Stimulated activated CD8-positive, alpha-beta memory T cell treated with anti-CD3 and anti-CD28 coated beads, Interleukin-15, amount 100 ng/mL, for 48 hours (primary cell): ENCODE measurements at places on chromosomes 4 and X.

DNA sequence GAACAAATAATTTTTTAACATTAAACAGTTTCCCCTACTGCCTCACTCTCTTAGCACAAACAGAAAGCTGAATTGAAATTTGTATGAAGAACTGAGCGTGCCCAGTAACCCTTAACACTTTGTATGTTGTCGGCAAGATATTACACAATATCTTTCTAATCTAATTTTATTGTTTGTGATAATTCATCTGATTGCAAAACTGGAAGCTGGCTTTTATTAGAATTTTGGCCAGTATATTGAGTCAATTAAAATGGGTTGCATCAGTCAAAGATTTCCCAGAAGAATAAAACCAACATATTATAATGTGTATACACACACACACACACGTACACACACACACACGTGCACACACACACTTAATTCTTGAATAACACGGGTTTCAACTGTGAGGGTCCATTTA is 2332.1 kb downstream of the PCDH7 start:
- no peak for DNase-seq

- DNase-seq, result no peak
Observed at GRCh38 chr4:15037923-15038541, 35.8 kb downstream of the CPEB2 start.

GRCh38 chr4:48041535-48042137 is 25.1 kb downstream of the NIPAL1 start:
- no peak for DNase-seq

GRCh38 chrX:129188231-129188630 is 335.1 kb downstream of the SMARCA1 start:
- DNase-seq, result no peak

GRCh38 chr4:174494146-174494545 is 28.1 kb downstream of the HPGD start:
- no peak for DNase-seq

DNA sequence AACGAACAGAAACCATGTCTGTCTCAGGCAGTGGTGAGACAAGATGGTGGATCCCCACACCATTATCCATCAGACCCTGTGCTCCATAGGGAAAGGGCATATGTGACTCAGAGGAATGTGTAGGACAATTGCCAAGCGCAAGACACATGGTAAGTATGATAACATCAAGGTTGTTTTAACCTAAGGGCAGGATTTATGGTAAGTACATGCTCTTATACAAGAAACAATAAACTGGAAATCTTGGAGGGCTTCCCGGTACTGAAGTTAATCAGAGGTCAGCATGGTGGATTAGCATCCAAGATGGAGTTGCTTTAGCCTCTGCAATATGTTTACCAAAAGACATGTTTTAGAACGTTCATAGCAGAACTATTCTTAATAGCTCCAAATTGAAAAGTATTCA is 355.0 kb downstream of the PPP1R2C start:
- DNase-seq, result no peak

DNA sequence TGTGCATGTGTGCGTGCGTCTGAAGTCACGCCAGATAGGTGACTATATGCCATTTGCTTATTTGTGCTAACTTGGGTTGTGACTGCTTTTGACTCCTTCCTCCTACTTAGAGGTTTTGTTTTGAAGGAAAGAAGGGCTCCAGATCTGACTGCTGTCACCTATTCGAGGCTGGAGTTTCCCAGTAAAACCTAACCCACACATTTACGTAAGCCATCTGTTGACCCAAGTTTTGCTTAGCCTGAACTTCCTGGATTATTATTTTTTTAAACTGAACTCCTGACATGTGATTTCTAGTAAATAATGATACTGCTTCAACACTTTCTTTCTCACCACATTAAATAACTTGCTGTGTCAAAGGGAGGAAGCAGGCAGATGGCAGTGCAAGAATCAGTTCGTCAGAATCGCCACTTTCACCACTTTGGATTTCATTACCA is 41.5 kb downstream of the DTHD1 start:
- no peak for DNase-seq

DNA sequence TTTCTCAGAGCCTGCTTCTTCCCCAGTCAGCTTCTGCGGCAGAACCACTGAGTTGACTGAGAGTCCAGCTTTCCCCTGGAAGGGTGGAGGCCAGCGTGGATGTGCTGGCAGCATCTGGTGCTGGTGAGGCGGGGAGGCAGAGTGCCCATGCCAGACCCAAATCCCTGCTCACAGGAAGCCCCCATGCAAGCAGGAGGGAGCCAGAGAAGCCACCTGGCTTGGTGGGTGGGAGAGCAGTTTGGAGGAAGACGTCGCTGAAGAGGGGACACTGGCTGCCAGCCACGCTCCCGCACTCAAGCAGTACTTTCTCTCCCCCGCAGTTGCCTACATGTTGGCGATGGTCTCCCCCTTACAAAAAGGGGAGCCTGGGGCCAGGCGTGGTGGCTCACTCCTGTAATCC is 6.0 kb downstream of the PDZD4 start:
- DNase-seq, result no peak

GRCh38 chr4:138774940-138775339 is 240.6 kb upstream of the NOCT start:
- no peak for DNase-seq

DNA sequence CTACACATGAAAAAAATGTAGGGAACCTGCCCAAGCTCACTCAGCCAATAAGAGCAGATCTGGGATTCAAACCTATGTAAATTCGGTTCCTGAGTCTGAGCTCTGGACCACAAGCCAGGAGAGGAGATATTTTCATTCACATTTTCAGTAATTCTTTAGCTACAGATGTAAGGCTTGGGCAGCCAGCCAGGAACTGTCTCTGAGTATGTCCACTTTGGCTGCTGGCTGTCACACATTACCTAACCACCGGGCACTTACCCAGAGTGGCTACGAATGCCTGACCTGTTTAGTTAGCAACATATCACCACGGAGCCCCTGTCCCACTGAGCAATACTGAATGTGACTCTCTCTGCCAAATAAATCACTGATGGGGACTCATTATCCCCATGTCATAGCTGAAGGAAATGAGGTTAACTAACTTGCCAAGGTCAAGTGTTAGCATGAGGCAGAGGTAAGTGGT is 15.3 kb downstream of the USP46 start:
- DNase-seq, result no peak

GRCh38 chr4:79609817-79610216 is 201.8 kb upstream of the GK2 start:
- DNase-seq, result no peak

GRCh38 chr4:140807491-140808252 is 51.5 kb upstream of the TBC1D9 start:
- DNase-seq, result no peak

DNA sequence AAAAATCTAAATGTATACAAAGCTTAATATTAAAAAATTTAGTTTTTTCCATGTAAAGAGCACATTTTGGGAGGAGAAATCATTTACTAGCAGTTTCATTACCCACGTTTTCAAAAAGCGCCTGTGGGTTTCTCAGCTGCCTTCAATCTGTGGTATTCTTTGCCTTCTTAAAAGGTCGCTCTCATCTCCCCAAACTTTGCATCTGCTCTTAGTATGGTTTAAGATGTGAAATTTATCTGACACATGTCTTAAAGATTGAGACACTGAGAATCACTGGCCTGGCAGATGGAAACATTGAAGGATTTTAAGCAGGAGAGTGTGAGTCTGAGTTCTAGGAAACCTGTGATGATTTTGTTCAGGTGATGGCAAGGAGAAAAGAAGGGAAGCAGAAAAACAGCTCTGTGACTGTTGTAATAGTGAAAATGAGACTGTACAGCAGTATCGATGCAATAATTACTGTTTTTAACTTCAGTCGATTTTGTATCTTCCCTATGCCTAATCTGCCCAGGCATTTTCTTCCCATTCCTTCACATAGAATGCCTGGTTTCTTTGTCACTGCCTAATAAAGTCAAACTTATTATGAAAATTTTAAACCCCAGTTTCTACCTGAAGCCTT is 75.9 kb downstream of the PAQR3 start:
- DNase-seq, result no peak

- no peak for DNase-seq
Observed at GRCh38 chr4:168221301-168221700, 97.3 kb downstream of the DDX60 start.

- no peak for DNase-seq
Observed at GRCh38 chrX:34849371-34849770, 93.2 kb upstream of the FAM47B start.

DNA sequence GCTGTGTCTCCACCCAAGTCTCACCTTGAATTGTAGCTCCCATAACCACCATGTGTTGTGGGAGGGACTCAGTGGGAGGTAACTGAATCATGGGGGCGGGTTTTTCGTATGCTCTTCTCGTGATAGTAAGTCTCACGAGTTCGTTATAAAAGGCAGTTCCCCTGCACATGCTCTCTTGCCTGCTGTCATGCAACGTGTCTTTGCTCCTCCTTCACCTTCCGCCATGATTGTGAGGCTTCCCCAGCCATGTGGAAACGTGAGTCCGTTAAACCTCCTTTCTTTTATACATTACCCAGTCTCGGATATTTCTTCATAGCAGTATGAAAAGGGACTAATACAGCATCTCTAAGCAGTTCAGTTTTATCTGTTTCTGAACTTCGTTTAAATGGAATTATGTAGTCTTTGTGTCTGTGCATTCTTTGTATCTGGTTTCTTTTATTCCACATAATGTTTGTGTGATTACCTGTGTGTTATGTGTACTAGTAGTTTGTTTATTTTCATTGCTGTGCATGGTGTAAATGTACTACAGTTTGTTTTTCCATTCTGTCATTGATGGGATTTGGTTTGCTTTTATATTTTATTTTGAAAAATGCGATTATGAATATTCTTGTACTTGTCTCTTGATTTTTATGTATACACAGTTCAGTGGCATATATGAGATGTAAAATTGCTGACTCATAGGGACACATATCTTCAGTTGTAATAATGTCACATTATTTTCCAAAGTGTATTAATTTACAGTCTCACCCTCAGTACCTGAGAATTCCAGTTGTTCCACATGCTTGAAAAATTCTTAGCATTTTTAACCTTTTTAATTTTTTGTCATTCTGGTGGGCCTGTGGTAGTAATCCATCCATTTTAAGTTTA is 304.9 kb downstream of the GBA3 start:
- DNase-seq, result no peak

DNA sequence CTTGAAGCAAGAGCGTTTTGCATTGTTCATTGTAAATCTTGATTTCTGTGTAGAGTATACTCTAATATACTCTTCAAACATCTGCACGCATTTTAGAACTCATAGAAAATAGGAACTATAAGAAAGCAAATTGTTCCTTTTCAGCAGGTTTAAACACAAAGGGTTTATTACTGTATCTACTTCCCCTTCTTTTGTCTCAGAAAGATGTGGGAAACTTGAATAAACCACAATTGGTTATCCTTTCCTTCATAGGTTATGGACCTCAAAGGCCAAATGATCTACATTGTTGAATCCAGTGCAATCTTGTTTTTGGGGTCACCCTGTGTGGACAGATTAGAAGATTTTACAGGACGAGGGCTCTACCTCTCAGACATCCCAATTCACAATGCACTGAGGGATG is 46.0 kb upstream of the GUCY1B1 start:
- DNase-seq, result no peak

- no peak for DNase-seq
Observed at GRCh38 chr4:3488820-3489219, 25.7 kb downstream of the DOK7 start.

DNA sequence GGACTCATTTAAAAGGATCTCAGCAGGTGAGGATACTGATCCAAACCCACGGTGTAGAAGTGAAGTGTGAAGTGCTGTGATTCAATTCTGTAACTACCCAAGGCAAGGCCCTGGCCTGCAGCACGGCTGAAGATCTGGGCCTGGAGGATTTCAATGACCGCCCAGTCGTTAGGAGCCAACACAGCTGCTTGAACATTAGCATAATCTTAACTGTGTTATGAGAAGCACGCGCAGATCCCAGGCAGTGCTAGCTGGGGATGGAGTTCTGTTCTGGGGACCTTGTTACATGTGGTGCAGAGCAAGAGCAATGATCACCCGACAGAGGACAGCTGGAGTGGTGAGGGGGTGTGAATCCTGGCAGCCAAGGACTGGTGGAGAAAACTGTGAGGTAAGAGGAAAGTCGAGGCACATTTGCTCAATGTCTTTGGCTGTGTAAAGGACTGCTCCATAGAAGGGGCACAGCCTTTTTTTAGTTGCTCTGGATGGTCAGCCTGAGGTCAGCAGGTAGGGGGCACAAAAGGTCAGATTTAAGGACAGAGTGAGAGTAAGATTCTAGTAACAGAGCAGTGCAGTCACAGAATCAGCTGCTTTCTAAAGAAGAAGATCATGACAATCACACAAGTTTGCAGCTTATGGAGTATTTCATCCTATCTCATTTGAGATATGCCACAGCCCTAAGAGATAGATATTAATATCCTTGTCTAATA is 181.8 kb downstream of the DCLK2 start:
- DNase-seq, result no peak

DNA sequence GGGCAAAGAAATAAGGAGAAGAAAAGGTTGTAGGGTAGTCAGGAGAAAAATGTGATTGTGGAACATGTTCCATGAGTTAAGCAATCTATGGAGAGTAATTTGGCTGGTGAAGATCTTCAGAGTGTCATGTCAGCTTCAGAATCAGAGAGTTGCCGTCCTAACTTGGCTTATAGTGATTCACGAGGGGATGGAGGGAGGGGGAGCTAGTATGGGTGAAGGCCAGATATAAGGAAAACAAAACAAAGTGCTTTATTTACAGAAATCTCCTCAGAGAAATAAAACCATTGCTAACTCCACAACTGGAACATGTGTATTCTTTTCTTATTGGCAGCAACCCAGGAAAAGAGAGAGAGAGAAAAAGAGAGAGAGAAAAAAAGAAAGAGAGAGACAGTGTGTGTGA is 256.5 kb upstream of the NRK start:
- no peak for DNase-seq

DNA sequence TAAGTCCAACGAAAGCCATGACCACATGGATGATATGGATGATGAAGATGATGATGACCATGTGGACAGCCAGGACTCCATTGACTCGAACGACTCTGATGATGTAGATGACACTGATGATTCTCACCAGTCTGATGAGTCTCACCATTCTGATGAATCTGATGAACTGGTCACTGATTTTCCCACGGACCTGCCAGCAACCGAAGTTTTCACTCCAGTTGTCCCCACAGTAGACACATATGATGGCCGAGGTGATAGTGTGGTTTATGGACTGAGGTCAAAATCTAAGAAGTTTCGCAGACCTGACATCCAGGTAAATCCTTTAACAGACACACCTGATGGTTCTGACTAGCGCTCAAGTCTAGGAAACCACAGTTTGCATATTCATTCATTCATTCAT is 6.0 kb downstream of the SPP1 start:
- no peak for DNase-seq

DNA sequence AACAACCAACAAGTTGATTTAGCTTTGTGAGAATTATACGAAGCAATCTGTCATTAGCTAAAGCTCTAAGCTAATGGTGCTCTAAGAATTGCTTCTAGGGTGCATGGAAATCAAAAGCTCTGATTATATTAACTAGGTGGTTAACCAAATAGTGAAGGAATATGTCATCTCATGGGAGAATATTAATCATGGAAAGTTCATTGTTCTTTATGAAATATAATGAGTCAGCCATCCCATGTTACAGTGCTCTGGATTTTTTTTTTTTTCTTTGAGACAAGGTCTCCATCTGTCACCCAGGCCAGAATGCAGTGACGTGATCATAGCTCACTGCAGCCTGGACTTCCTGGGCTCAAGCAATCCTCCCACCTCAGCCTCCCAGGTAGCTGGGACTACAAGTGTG is 10.5 kb downstream of the DCAF8L2 start:
- DNase-seq, result no peak

GRCh38 chr4:62670514-62670913 is 1470.4 kb downstream of the ADGRL3 start:
- DNase-seq, result no peak
